ENCODE measurements at places on chromosomes 1 and 21.

GRCh38 chr1:96641282-96641681 lies 80.3 kb upstream of the PTBP2 start:
- DNase-seq: no peak

GRCh38 chr21:15522148-15522547 lies 207.6 kb upstream of the USP25 start:
- no peak for DNase-seq

GRCh38 chr21:31233711-31234110 lies 110.3 kb downstream of the TIAM1 start:
- DNase-seq: no peak

- DNase-seq: no peak
Observed at GRCh38 chr1:193264313-193265065, 78.1 kb upstream of the B3GALT2 start.

DNA sequence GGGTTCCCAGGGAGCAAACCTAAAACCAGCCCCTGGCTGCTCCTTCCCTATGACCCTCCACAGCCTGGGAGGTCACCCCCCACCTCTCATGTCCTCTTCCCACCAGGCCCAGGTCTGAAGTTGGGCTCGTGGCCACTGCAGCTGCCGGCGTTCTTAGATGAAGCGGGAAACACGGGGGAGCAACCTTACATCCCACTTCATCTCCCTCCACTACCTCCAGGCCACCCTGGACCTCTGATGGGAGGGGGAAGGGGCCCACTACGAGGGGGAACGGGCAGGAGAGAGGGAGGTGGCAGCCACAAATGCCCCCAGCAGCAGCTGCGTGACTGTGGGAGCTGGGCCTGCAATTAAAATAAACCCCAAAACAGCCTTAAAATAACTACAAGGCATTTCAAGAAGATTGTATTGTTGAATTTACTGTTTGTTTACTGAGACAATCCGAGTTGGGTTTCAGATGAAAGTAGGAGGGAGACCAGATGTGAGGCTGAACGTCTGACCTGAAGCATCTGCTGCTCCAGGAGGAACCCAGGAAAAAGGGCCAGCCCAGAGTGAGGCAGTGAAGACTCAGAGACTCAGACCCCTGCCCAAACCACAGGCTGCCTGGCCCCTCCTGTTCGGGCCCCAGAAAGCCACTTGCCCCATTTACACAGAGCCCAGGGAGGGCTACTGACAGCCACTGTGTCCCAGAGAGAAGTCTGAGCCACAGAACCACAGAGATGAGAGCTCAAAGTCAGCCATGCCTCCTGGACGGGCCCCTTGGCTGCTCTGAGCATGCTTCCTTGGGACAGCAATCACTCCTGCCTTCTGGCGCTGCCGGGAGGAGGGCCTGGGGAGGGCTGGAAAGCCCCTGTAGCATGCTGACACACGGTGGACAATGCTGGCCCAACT lies 59.8 kb downstream of the GLIS1 start:
- DNase-seq: no peak

GRCh38 chr1:32242341-32242851 lies 4.6 kb upstream of the FAM167B start:
- DNase-seq: peak; percentile 29

DNA sequence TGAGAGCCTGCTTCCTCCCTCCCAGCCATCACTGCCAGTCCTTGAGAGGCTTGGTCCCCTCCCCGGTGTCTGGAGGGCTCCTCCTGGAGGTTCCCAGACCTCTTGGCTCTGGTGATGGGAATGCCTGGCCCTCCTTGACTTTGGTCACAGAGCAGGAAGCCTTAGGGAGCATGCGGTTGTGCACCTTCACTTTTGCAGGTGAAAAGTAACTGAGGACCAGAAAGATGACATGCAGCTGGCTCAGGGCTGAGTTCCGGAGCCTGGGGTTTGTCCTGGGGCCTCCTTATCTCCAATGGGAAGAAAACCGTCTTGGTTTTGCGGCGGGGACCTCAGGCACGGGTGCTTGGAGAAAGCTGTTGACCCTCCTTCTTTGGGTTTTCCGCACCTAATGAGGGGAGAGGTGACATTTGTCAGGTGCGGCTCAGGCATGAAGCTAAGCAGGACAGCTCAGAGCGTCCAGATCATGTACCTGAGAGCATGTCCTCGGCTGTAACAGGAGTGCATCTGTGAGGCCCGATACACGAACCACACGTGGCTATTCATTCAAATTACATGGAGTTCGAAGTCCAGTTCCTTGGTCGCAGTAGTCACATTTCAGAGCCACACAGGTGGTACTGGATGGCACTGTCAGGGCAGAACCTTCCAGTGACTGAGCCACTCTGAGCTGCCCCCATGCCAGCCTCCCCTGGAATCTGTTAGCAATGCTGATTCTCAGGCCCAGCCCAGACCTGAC lies 608 bp upstream of the MX2 start:
- no peak for DNase-seq
